ENCODE measurements at places on chromosomes 6 and 20. TPM values are rescaled to one million over a fixed set of nuclear protein-coding genes. Genes with fewer than 3 reads are reported as not detected.

DNA sequence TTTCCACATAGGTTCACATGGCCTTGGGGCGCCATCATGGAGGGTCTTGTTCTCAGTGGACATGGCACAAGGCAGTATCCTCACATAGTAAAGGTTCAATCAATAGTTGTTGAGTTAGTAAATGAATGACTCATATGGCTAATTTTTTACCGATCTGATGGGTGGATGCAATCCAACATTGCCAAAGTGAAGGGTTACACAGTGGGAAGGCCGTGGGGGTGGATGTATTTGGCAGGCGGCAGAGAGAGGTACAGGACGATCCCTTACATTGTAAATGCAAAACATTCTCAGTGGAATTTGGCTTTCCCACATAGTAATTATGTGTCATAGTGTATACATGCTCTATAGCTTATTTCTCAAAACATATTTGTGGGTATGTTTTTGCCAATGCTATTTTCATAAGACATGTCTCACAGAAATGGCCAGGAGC is 21.0 kb upstream of the PDE7B start:
- DNase-seq = no peak

DNA sequence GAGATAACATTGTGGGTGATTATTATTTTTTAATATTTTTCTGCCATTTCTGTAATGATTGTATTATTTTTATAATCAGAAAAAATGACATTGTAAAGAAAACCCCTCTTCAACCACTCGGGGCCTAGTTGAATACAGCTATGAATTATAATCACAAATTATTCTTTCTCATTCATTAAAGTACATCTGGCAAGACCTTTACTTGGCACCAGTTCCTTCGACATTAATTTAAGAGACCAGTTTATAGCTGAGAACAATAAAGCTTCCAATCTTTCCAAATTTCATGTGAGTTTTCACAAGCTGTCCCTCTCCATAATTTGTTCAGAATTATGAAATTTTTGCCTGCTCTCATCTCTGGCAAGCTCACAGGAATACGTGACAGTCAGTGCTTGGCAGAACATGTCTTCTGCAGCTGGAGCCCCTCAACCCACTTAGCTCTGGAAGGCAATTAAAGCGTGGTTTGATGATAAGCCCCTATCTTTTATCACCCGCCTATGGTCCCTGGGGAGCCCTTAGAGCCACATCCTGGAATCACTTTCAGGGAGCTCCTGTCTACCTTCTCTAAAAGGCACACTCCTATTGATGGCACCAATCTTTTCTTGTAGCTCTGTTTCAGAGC is 237.2 kb upstream of the PRND start:
- DNase-seq = no peak

MMP24 gene
- not detected for total RNA-seq

FNDC11 gene
- total RNA-seq = 0.20 TPM

DNA sequence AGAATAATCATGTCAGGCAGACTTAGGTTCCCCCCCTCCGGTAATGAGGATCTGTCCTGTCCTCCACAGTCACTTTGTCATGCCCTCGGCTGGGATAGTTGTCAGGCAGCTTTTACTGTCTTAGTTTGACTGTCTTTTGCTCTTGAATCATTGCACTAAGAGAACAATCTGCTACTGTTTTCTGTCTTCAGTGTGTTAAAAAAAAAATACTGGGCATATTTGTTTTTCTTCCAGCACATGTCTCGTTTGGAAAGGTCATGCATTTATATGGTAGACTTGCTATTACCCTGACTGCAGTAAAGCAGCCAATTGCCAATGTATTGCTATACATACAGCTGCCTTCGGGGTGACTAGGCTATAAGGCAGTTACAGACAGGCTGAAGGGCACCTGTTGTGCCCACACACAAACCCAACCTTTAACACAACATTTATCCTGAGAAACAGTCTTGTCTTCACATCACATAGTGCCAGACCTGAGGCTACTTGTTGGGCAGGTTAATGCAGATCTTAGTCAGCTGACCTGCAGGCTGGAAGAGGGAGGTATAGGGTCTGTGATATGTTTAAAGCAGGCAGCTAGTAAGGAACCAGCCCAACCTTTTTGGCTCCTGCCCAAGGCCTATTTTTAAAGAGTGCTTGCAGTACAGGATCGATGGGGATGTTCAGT is 26.7 kb downstream of the ARFGEF3 start:
- DNase-seq = no peak

MICB gene
- 62.9 TPM for total RNA-seq

GRCh38 chr20:46423882-46424482 is 17.6 kb upstream of the ELMO2 start:
- no peak for DNase-seq

DNA sequence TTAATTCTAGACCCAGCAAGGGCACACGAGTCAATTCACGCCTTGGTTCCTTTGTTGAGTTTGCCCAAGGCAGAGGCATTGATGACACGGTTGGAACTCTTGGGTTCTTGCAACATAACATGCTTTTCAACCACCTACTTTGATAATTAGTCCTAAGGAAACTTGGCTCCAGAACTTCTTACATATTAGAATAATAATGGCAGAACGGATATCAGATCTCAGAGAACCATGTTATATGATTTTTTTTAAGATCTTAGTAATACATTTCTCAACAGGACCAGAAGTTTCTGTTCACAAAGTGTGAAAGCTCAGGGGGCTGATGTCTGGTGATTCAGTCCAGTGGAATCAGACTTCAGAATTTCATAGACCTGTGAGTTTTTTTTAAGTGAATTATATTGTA is 19.2 kb downstream of the SPTLC3 start:
- no peak for DNase-seq

EYS gene
- total RNA-seq = not detected

DNA sequence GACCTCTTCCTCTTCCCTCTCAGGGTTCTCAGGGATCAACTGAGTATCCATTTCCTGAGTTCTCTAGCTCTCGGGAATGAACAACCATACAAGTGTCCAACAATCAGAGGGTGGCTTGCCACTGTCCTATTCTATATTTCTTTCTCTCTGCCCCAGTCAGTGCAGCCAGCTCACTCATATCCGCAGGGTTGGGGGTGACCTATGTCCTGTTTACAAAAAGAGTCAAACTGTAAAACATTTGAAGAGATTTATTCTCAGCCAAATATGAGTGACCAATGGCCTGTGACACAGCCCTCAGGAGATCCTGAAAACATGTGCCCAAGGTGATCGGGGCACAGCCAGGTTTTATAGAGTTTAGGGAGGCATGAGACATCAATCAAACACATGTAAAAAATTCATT is 10.8 kb upstream of the BTN3A2 start:
- DNase-seq = no peak

- no peak for DNase-seq
Observed at GRCh38 chr6:80610846-80611245, 504.4 kb downstream of the BCKDHB start.

DNA sequence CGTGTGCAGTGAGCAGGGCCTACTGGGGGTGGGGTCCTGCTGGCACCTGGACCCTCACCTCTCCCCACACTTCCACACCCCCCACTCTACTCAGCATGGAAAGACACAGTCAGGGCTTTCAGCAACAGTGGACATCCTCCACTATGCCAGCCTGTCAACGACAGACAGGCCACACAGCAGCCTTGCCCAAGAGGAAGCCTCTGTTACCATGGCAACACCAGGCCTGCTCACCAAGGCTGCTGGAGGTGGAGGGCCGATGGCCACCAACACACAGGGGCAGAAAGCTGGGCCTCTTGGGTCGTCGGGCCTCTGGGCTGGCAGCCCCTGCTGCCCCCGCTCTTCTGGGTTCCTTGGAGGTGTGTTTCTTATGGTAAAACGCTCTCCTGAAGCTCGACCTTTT is 13.6 kb downstream of the BNIP5 start:
- no peak for DNase-seq

GRCh38 chr6:167870321-167870720 is 43.6 kb downstream of the AFDN start:
- DNase-seq = no peak

DNA sequence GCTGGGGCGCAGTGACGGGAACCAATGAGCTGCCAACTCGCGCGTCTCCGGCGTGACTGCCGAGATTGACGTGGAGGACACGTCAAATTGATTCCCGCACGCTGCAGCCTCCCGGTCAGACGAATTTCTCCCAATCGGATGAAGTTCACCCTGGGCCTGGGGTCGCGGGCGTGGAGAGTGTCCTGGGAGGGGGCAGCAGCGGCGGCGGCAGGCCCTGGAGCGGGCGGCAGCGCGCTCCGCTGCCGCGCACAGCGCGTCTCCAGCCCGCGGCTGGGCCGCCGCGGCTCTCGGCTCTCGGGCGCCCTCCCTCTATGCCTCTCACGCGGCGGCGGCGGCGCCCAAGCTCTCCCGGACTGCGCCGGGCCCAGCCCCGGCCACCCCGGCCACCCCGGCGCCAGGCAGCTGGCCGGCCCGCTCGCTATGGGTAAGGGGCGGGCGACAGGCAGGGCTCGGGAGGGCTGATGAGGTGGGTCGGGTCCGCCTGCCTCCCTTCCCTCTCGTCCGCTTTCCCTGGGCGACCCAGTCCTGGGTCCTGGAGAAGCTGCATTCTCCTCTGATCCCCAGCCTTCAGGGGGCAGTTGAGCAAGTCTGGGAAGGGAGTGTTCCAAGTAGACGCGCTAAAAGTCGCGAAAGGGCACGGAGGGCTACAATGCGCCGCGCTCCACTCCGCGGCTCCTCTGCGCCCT is at the start of gene PAX1:
PAX1 (plus strand) TSS at position 90 of the 686 bp plus-strand sequence; CDS start at position 139, 49 bp downstream.
- DNase-seq = no peak

- DNase-seq = no peak
Observed at GRCh38 chr6:107624050-107624449, 134.1 kb downstream of the SOBP start.

MCCD1 gene
- not detected for total RNA-seq

GRCh38 chr20:63664861-63665594 is 6.9 kb downstream of the RTEL1 start:
- DNase-seq = no peak

GRCh38 chr6:42532038-42532669 is 31.7 kb upstream of the UBR2 start:
- DNase-seq = no peak

DNA sequence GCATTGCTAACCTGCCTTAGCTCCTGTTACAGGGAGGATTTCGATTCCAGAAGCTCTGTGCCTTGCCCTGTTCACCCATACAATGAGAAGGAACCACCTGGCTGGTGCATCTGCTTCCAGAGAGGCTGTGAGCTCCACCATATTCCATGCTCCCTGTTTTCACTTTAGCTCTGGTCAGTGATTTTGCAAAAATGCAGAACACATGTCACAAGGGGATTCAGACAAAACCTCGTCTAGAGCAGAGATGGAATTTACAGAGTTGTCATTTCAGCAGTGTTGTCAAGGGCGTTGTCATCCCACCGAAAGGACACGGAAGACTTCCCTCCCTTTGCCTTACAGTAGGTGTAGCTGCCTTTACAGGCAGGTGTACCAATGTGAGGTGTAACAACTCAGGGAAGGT is 223.0 kb upstream of the ARID1B start:
- no peak for DNase-seq

ARFGEF3 gene
- 0.50 TPM for total RNA-seq

DNA sequence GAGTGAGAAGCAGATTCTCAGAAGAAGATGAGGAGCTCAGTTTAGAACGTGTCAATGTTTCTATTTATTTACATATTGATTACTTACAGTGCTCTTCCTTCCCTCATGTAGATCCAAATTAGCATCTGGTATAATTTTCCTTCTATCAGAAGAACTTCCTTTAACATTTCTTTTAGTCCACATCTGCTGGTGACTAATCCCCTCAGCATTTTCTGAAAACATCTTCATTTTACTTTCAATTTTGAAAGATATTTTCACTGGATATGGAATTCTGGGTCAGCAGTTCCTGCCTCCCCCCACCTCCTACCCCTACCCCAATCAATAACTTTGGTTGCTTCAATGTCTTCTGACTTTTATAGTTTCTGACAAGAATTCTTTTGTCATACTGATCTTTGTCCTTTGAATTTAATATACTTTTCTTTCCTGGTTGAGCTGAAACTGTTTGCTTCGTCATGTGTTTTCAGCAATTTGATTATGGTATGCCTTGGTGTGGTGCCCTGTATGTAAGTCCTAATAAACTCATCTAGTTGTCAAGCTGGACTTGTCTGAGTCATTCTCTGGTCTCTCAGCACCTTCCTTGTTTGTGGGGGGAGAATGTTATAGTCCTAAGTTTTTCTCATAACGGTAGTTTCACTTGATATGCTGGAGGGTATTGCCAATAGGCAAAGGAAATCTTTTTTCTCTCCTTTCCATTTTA is 57.0 kb downstream of the SMPDL3A start:
- no peak for DNase-seq

TMC2 gene
- not detected for total RNA-seq

- no peak for DNase-seq
Observed at GRCh38 chr6:11965499-11965898, 46.6 kb upstream of the HIVEP1 start.

GSTA3 gene
- total RNA-seq = not detected

DNA sequence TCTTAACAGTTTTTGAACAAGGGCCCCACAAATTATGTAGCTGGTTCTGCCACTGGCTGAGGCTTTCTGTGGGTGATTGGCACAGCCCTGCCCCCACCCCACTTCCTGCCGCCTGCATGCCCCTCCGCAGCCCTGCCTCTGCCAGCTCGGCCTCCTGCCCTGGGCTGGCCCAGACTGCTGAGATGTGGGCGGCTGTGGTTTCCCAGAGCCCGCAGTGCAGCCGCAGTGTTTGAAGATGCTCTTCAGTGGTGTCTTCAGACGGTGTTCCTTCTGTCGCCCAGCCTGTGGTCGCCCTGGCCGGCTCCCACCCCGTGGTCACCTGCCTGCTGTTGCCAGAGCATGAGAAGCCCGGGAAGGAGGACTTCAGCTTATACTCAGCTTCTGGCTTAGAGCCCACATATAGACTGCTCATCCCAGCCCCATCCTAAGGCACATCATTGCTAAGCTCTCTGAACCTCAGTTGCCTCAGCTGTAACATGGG is 154.3 kb downstream of the VEGFA start:
- DNase-seq = peak; percentile 73

MBOAT1 gene
- total RNA-seq = 27.1 TPM

DNA sequence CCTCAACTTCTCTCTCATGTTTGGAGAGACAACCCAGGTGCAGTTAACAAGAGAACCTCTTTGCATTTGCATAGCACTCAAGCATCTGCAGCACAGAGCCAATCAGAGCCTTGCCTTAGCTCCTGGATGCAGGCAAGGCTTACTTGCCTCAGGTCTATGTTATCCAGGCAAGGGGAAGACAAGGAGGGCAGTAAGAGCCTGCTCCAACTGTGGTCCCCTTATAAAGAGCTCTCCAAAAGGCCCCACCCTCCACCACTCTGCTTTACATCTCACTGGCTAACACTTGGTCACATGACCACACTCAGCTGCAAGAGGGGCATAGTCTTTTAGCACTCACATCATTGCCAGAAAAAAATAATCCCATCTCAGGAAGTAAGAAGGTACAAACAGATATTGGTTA is 540.0 kb downstream of the PTPRT start:
- no peak for DNase-seq

- no peak for DNase-seq
Observed at GRCh38 chr20:44594730-44595129, 12.4 kb downstream of the PKIG start.

ALDH5A1 gene
- total RNA-seq = 3.7 TPM

GRCh38 chr6:2492686-2493523 is 247.5 kb upstream of the GMDS start:
- DNase-seq = no peak

DNA sequence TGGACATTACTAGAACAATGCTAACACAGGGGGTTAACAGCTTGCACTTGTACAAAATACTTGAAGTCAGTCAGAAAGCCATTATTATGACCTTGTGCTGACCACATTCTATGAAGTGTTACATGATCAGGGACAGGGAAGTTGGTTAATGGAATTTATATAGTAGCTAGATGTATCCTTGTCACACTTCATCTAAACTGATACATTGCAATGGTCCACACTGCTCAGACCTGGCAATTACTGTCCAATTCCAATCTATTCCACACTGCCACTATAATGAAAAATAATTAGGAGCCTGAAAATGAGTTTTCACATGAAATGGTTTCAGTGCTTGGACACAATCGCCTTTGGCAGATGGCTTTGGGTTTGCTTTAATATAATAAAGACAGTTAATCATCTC is 850.8 kb downstream of the EPHA7 start:
- no peak for DNase-seq
